Mesendoderm (in vitro differentiated cells): ENCODE measurements at places on chromosomes 7 and 10.

DNA sequence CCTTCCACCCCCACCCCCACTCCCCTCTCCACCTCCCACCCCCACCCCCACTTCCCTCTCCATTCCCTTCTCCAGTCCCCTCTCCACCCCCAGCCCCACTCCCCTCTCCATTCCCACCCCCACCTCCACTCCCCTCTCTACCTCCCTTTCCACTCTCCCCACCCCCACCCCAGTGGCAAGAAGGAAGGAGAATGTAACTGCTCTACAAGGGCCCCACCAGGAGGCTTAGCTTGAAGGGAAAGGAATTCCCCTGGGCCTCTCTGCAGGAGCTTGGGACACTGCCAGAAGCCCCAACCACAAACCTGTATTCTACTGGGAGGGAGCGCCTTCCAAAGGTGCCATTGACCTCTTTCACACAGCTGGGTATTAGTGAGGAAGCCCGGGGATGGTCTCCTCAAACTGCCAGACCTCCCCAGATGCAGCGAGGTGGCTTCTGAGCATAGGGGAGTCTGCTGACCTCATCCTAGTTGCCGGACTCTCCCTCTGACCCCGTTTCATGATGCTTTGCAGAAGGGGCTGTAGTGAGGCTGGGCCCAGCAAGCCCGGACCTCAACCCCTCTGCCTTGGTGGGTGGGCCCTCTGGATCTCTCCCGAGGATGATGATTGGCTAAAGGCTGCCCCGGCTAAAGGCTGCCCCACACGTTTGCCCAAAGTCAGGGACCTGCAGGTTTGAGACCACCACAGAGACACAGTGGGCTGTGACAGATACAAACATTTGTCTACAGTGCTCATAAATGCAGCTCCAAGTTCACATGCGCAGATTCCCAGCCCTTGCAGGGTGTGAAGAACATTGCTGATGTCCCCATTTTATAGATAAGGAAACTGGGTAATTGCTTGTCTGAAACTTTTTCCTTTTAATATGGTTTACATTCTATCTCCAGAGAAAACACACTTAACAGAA is 2.9 kb downstream of the DEPP1 start:
- H3K36me3 ChIP-seq, result no peaks in the 10 kb centered on the region
- DNase-seq, result peak; percentile 90
- no peaks in the 10 kb centered on the region for H3K27me3 ChIP-seq
- no peak overlapping the region for H3K4me3 ChIP-seq

GRCh38 chr7:139853506-139854123 is 24.6 kb downstream of the TBXAS1 start:
- H3K27ac ChIP-seq, result peak overlapping the region; percentile 55
- H3K4me1 ChIP-seq, result peaks cover 6% of the 10 kb centered on the region
- no peaks in the 10 kb centered on the region for H3K36me3 ChIP-seq
- H3K27me3 ChIP-seq, result no peaks in the 10 kb centered on the region

- no peak for DNase-seq
- no peaks in the 10 kb centered on the region for H3K36me3 ChIP-seq
- no peaks in the 10 kb centered on the region for H3K4me1 ChIP-seq
- H3K27me3 ChIP-seq, result no peaks in the 10 kb centered on the region
Measured at GRCh38 chr10:124107072-124107471, 13.7 kb upstream of the CHST15 start.

GRCh38 chr10:114239117-114239993 is at the start of gene VWA2:
Gene VWA2 (plus strand): TSS chr10:114239254. CDS start chr10:114248714, 9,460 bp downstream.
- DNase-seq, result peak; percentile 44
- peaks cover 3% of the 10 kb centered on the region for H3K4me1 ChIP-seq
- no peaks in the 10 kb centered on the region for H3K27me3 ChIP-seq
- H3K27ac ChIP-seq, result no peak within 1 kb of the TSS
- no peak within 1 kb of the TSS for H3K4me3 ChIP-seq

GRCh38 chr10:110456046-110456445 is 41.7 kb upstream of the DUSP5 start:
- H3K4me1 ChIP-seq, result no peaks in the 10 kb centered on the region
- H3K36me3 ChIP-seq, result no peaks in the 10 kb centered on the region
- no peak for DNase-seq
- H3K27ac ChIP-seq, result no peak overlapping the region
- H3K4me3 ChIP-seq, result no peak overlapping the region
- no peaks in the 10 kb centered on the region for H3K27me3 ChIP-seq

DNA sequence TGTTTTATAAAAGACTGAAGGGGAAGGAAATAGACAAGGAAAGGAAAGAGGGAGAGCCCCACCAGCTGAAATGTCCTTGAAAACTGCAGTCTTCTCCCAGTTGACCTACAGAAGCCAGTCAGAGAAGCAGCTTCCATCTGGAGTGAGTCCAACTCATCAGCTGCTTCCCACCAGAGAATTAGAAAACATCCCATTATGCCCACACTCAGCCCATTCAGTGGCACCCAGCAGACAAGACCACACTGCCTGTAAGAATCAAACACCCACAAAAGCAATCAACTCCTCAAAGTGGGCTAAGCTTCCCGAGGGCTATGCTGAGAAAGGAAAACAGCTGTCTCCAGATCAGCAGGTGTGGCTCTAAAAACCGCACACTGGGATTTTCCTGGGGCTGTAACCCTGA is 29.6 kb upstream of the TMEM213 start:
- no peaks in the 10 kb centered on the region for H3K36me3 ChIP-seq
- no peak for DNase-seq
- no peak overlapping the region for H3K27ac ChIP-seq

GRCh38 chr7:56291-56913 is 136.0 kb upstream of the FAM20C start:
- no peaks in the 10 kb centered on the region for H3K36me3 ChIP-seq
- H3K4me1 ChIP-seq, result no peaks in the 10 kb centered on the region
- H3K27me3 ChIP-seq, result no peaks in the 10 kb centered on the region
- no peak overlapping the region for H3K4me3 ChIP-seq
- no peak overlapping the region for H3K27ac ChIP-seq

- no peaks in the 10 kb centered on the region for H3K27me3 ChIP-seq
- no peak for DNase-seq
- H3K4me1 ChIP-seq, result no peaks in the 10 kb centered on the region
- no peak overlapping the region for H3K27ac ChIP-seq
Measured at GRCh38 chr7:107960272-107960671, 42.7 kb downstream of the LAMB1 start.

DNA sequence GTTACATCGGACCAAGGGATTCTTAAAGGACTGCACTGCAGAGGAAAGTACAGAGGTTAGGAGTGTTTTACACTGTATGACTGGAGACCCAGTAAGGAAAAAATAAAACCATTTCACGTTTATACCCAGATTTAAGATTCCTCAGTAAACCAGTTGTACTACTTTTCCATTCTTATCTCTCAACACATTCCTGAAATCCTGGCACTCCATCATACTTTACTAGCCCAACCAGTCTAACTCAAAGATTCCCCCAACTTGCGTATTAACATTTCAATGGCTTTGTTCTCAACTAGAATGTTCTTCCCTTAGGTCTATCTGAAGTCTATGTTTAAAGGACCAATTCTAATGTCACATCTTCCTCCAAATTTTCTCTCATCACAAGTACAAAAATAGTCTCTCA is 8.0 kb downstream of the CCDC186 start:
- H3K4me1 ChIP-seq, result peaks cover 4% of the 10 kb centered on the region
- H3K27ac ChIP-seq, result no peak overlapping the region
- no peak overlapping the region for H3K4me3 ChIP-seq
- no peaks in the 10 kb centered on the region for H3K27me3 ChIP-seq
- H3K36me3 ChIP-seq, result no peaks in the 10 kb centered on the region
- DNase-seq, result peak; percentile 75

- H3K4me3 ChIP-seq, result no peak overlapping the region
- peak overlapping the region; percentile 96 for H3K27ac ChIP-seq
- H3K4me1 ChIP-seq, result peaks cover 4% of the 10 kb centered on the region
- H3K27me3 ChIP-seq, result no peaks in the 10 kb centered on the region
- H3K36me3 ChIP-seq, result no peaks in the 10 kb centered on the region
- DNase-seq, result peak; percentile 99
Measured at GRCh38 chr10:21364196-21365114, 161.0 kb downstream of the SKIDA1 start.

DNA sequence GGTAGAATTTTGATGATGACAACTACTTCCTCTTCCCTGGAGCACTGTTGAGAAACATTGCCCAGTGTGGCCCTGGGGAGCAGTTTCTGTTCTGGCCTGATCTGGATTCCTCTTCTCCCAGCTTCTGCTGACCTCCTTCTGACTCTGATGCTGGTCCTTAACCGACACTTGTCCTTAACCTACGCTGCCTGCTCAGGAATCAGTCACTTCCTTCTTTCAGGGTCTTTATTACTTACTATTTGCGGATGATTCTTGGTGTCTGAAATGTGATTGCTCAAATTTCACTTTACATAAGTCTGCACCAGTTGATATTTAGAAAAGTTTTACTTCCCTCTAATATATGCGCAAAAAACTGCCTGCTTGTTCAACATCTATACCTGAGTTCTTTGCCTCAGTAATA is 164.1 kb downstream of the PTEN start:
- H3K27me3 ChIP-seq, result no peaks in the 10 kb centered on the region
- no peak overlapping the region for H3K27ac ChIP-seq
- H3K4me1 ChIP-seq, result no peaks in the 10 kb centered on the region
- no peak for DNase-seq

DNA sequence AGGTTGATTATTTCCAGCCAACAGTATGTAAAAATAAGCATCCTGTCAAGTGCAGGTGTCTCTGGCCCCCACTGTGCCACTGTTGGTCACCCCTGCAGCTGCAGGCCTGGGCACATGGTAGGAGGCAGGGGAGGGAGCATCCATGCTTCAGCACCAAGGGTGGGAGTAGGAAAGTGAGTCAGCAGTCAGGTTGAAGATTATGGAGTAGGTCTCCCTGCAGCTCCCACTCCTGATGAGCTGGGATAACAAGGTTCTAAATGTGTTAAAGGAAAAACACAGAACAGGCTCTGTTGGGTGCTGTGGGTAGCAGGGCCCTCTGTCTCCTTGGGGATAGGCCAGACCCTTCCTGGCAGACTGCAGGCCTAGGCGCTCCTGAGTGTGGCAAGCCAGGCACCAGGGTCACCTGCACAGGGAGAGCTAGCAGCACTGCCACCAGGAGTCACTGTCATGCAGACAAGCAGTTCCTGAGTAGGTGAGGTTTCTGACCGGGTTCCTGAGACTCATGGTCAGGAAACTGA is 59.3 kb downstream of the NUDCD3 start:
- H3K27ac ChIP-seq, result no peak overlapping the region
- peaks cover 4% of the 10 kb centered on the region for H3K36me3 ChIP-seq
- no peak overlapping the region for H3K4me3 ChIP-seq
- peaks cover 3% of the 10 kb centered on the region for H3K4me1 ChIP-seq

DNA sequence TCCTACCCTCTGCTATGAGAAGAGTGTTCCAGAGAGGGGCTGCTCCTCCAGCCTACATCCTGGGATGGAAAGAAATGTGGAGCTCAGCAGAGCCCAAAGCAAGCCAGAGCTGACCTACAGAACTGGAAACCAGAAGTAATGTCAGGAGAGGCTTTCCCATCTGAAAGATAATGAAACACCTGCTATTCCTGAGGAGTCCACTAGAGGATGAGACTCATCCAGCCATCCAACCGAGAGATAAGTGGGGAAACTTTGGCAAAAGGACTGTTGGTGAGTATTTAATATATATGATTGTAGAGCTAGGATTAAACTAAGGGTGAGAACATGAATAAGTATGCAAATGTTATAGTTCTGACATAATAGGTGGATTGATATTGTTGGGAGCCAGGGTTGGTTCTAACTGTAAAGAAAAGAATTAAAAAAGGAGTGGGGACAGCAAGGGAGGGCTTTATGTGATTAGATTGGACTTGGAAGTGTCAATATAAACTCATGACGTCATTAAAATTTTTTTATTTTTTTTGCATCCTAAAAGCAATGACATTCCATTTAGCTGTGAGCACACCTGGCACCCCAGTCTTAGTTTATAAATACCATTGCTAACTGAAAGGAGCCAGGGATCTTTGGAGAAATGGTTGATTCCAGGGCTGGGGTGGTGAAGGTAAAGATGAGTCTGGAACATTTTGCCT is 312.8 kb upstream of the NFE2L3 start:
- H3K27me3 ChIP-seq, result no peaks in the 10 kb centered on the region
- H3K36me3 ChIP-seq, result no peaks in the 10 kb centered on the region
- DNase-seq, result peak; percentile 61
- no peaks in the 10 kb centered on the region for H3K4me1 ChIP-seq

DNA sequence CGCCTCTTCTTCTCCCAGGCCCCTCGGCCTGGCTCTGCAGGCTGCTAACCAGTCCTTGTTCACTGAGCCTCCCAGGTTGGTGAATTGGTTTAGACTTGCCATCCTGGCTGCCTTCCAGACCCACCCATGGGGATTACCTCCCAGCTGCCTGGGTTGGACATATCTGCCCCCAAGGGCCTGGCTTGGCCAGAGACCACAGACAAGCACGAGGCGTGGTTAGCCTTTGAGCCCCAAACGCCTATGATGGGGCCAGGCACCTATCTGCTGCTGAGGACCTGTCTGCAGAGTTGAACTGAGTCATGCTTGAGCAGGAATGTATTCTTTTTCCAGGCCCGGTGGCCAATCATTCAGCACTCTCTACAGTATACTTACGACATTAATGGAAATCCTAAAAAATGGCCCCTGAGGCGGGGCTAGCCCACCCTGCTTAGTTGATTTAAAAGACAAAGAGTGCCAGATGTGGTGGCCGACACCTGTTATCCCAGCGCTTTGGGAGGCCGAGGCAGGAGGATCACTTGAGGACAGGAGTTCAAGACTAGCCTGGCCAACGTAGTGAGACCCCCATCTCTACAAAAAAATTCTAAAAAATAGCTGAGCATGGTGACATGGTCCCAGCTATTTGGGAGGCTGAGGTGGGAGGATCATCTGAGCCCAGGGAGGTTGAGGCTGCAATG is 361.5 kb downstream of the FRMD4A start:
- no peak overlapping the region for H3K27ac ChIP-seq
- no peaks in the 10 kb centered on the region for H3K36me3 ChIP-seq
- peaks cover 8% of the 10 kb centered on the region for H3K4me1 ChIP-seq
- no peaks in the 10 kb centered on the region for H3K27me3 ChIP-seq
- DNase-seq, result no peak
- no peak overlapping the region for H3K4me3 ChIP-seq

DNA sequence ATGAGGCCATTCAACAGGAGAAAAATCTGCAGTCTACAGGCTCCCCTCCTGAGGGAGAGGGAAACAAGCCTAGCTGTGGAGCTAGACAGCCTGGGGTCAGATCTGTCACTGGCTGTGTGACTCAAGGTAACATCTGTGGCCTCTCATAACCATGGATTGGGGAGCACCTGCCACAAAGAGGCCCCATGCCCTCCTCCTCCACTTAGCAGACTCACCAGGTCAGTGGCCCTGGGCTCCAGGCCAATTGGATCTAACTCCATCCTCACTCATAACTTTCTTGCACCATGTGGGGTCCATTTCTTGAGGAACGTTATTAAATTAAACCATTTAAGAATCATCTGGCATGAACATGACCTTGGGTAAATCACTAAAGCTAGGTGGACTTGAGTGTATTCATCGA is 1.8 kb downstream of the GDF10 start:
- H3K4me3 ChIP-seq, result no peak overlapping the region
- H3K27me3 ChIP-seq, result peaks cover 12% of the 10 kb centered on the region
- H3K4me1 ChIP-seq, result no peaks in the 10 kb centered on the region
- no peak overlapping the region for H3K27ac ChIP-seq

- DNase-seq, result no peak
- H3K36me3 ChIP-seq, result no peaks in the 10 kb centered on the region
- no peak overlapping the region for H3K27ac ChIP-seq
- no peaks in the 10 kb centered on the region for H3K27me3 ChIP-seq
Measured at GRCh38 chr10:123848564-123849457, 42.8 kb downstream of the CPXM2 start.
